ENCODE measurements at places on chromosomes 5 and 9.

DNA sequence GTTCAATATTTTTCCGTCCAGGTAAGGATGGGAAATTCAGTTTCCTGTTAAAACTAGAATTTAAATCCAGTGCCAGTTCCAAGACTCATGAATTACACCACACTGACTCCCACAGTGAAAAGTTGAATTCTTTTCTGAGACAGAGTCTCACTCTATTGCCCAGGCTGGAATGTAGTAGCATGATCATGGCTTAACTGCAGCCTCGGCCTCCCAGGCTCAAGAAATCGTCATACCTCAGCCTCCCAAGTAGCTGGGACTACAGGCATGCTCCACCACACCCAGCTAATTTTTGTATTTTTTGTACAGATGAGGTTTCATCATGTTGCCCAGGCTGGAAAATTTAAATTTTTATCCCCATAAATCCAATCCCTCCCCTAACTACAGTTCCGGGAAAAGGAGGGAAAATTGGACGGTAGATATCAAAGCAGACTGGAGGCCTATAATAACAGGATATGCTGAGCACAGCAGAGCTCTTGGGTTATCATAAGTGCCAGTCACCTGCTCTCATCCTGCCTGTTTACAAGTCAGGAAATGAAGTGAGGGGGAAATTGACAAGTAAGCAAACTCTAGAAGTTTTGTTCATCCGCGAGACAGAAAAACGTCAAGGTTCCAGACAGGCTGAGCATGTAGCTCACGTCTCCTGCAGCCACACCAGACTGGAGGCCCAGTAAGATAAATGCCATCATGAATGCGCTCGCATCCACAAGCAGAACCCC lies 105.7 kb downstream of the UGCG start:
- DNase-seq = no peak

GRCh38 chr9:131635892-131636291 lies 90.6 kb downstream of the PRRT1B start:
- DNase-seq = no peak

DNA sequence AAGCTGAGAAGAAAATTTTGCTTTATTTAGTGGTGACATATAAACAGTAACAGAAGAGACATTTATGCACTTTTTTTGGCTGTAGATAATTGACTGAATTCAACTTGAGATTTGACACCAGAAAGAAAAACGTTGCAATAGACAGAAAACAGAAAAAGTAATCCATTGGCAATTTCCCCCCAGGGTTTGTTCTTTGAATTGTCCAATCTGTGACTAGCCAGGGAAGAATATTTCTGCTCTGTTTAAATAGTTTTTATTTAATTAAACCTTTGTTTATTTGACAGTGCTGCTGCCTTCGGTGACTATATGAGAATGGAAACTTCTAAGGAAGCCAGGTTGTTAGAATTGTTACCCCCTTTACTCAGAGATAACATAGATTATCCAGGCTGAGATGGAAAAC lies 210.6 kb downstream of the DEPDC1B start:
- DNase-seq = no peak

DNA sequence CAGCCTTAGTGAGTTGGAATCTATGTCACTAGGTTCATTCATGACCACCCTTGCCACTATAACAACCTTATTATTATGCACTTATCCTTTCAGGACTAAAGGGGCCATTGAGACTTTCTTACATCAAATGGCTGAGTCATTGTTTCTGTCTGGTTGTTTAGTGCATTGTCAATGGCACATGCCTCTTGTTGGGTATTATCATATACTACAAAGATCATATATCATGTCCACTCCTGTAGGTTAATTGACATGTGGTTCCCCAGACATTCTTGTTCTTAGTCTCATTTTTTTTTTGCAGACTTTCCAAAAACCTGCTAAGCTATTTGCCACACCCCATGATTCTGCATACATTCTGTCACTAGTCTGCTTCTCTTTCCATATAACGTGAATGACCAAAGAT lies 66.7 kb upstream of the PRDM9 start:
- no peak for DNase-seq

- peak; percentile 80 for DNase-seq
These were observed 152.1 kb downstream of the FSTL4 start for GRCh38 chr5:133460172-133460758.

DNA sequence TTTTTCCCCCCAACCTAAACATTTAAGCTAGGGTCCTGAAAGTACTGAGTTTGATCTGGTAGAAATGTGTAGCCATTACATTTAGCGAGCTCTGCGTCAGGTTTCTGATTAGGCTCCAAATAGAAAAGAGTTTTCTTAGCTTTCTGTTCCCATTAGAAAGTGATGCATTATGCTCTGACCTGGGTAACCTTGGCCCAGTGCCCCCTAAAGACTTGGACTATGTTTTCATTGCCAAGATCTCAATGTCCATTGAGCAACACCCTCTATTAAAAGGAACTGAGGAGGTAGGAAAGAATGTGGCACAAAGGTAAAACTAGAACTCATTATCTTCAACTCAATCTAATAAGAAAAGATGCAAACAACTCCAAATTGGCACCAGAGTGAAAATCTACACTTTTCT lies 358.9 kb upstream of the PCSK5 start:
- DNase-seq = no peak

DNA sequence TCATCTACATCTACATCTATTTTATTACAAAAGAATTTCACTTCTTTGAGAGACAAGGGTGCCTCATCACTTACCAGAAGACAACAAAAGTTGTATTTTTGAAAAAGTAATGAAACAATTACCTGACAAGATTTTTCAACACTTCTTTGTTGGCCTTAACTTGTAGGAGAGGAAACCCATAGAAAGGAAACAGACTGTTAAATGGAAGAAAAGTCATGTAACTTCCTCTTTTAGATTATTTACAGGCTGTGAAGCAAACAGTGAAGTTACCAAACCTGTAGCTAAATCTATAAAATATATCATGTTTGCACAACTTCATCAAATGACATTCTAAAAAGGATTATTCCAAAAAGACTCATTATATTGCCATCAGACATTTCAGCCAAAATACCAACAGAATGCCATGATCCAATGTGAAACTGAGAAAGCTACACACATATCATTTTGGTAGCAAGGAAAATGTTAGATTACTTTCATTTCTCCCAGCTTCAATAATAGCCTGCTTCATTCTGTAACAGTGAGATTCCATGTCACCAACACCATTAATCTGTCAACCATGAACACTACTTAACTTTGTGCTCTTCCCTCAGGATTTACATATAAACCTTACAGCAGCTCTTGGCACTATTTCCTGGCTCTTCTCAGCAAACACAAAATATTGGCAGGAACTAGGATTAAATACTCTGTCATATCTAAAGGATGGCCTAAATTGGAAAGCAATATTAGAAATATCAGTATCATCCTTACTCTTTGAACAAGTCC lies 122.5 kb downstream of the MCTP1 start:
- DNase-seq = no peak

- no peak for DNase-seq
These were observed 404.8 kb downstream of the ARHGEF28 start for GRCh38 chr5:74030821-74031220.

DNA sequence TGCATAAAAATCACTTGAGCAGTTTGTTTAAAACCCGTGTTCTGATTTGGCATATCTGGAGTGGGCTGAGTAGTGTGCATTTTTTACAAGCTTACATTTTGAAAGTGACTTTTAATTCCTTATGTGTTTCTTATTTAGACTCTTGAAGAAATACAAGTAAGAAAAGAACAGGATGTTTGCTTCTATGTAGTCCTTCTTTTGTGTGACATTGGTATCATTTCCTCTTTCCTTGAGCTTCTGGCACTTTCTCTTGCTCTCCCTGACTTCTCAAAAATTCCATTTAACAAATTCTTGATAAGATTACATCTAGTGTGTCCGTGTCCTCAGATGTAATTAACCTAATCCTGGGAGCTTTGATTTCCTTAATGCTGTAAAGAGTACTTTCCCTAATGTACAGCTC lies 12.5 kb downstream of the GARNL3 start:
- DNase-seq = no peak

GRCh38 chr5:142976861-142977260 lies 206.7 kb downstream of the ARHGAP26 start:
- no peak for DNase-seq

GRCh38 chr5:1860949-1861348 lies 21.8 kb downstream of the IRX4 start:
- no peak for DNase-seq

DNA sequence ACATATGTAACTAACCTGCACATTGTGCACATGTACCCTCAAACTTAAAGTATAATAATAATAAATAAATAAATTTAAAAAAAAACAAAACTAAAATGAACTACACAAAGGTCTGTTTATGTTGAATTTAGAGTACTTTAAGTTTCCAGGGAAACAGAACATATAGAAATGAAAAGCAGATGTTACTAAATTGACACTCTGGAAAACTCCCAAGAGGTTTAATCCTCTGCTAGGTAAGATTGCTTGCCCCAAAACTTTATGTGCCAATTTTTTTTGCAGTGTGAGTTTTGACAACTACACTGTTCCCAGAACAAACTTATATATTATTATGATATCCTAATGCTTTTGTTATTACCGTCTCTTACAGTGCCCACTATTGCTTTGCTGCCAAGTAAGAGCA lies 134.3 kb upstream of the MRPS30 start:
- no peak for DNase-seq

- no peak for DNase-seq
These were observed 33.3 kb upstream of the C7 start for GRCh38 chr5:40875958-40876357.

GRCh38 chr5:63245271-63245670 lies 666.7 kb downstream of the LRRC70 start:
- no peak for DNase-seq

GRCh38 chr5:155189981-155190380 lies 176.4 kb downstream of the KIF4B start:
- DNase-seq = no peak

GRCh38 chr5:1876660-1877064 lies 6.1 kb downstream of the IRX4 start:
- no peak for DNase-seq

DNA sequence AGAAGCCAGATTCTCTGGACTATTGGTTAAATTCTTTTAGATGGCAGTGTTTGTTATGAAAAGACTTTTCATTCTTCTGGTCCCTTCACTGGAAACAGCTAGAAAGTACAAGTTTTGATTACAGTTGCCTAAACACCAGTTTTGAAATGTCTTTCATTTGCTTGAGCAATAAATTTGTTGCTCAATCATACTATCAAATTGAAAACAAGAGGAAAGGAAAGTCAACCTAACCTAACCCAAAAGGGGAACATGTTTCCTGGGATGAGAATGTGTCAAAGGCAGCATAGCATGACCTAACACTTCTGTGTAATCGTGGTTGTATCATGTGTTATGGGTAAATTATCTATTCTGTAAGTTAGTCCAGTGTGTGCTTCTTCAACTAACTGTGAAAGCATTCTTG lies 213.2 kb downstream of the TMC1 start:
- no peak for DNase-seq

DNA sequence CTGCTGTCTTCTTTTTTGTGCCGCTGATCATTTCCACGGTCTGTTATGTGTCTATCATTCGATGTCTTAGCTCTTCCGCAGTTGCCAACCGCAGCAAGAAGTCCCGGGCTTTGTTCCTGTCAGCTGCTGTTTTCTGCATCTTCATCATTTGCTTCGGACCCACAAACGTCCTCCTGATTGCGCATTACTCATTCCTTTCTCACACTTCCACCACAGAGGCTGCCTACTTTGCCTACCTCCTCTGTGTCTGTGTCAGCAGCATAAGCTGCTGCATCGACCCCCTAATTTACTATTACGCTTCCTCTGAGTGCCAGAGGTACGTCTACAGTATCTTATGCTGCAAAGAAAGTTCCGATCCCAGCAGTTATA lies 17.1 kb downstream of the F2R start:
- no peak for DNase-seq

DNA sequence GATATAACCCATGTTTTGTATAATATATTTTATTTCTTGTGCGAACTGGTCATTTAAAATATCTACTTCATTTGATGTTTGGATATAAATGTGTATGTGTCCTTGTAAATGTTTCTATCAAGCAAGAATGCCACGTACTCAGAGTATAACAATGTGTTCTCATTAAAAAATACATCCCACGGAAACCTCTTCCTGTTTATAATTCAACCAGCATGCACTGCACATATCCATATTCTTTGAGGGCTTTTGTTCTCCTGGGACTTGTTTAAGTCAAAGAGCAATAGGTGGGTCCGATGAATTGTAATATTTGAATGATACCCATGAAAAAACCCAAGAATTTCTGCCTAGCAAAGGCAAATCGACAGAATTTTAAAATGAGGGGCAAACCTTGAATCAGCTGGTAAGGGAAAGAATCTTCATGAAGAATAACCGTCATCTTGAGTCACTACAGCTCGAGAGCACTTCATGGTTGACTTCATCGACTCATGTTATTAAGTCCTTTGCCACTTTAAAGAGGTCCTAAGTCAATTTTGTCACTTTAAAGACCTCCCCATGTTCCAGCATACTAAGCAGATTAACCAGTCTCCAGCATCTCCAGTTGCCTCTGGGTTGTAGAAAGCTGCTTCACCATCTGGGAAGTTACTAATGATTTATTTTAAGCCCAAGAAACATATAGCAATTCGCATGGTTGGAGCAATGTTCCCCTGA lies 80.6 kb downstream of the NPR3 start:
- no peak for DNase-seq

DNA sequence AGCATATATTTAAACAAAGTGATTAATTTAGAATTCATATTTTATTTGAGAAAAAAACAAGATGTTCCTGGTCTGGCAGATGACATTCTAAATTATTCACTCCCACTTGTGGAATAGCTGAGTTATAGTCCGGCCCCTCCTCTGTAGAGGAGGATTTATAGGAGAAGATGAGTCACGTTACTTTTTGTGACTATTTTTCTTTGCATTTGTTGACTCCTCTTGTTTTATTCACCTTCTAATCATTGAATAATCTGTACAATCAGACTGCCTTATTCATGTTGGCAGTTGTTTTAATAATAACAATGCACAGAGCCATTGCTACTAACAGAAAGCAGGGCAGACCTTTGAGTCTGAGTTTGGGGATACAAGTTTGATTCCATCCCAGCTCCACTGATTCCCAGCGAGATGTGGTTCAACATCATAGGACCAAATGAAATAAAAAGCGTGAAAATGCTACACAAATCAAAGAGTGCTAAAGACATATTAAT lies 23.2 kb downstream of the DOCK8 start:
- DNase-seq = no peak

DNA sequence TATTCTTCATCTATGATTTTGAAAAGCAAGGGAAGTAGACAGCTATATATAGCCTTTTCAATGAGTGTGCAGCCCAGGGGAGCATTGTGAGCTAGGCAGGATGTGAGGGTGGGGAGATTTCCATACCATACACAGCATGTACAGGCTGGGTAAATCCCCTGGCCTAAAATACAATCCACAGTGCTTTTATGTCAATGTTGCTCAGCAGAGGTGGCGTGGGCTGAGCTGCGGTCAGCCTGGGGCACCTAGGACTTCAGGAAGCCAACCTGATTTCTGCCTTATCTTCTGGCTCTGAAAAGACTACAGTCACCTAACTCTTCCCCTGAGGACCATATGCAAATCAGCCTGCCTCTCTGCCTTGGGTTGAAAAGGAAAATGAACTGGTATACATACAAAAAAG lies 6.3 kb upstream of the GARIN3 start:
- no peak for DNase-seq

GRCh38 chr9:125460883-125461635 lies 199.4 kb downstream of the GAPVD1 start:
- no peak for DNase-seq

- DNase-seq = no peak
These were observed 84.1 kb downstream of the KIAA1958 start for GRCh38 chr9:112570671-112571167.

GRCh38 chr5:31120642-31120948 lies 72.9 kb upstream of the CDH6 start:
- DNase-seq = no peak

Measured in WTC11 (cell line).